Skin of body (tissue), 3 donors: ENCODE measurements at places on chromosomes 3 and 15.

GRCh38 chr3:197809356-197810020 is 18.4 kb downstream of the LRCH3 start:
- DNase-seq: peak; percentile 69

GRCh38 chr3:24043168-24043567 is 98.1 kb downstream of the NR1D2 start:
- no peak for DNase-seq

DNA sequence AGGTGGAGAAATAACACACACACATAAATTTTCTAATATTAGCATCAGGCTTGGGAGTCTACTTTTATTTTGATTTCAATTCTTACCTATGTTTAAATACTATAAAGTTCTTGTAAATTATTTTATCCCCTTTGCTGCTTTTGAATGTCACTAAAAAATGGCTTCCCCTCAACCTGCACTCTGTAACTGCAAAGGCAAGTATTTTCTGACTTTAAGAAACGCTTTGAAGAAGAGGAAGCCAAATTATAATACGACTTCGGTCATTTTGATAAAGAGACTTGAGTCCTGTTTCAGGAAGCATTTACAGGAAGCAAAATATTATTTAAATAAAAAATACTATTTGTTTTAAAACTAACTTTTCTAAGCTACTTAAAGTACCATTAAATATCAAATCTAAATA is 627.7 kb upstream of the AGTR1 start:
- no peak for DNase-seq

- no peak for DNase-seq
These were observed 366.6 kb downstream of the GBE1 start for GRCh38 chr3:81394651-81395524.

DNA sequence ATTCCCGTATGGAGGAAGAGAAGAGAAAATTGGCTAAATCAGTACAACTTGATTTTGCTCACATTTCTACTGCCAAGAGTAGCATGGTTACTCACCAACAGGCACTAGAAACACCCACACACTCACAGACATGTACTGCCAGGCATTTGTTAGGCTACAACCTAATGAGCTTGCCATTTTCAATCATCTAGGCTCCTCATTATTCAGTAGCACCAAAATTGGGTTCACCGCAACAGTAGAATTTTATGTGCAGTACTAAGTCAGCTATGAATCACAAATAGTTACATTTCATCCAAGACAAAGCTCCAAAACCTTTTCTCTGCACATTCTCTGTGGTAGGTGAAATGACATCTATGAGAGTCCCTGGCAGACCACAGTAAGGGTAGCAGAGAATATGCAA is 15.0 kb upstream of the THUMPD3 start:
- DNase-seq: no peak

- no peak for DNase-seq
These were observed 39.8 kb downstream of the ACSBG1 start for GRCh38 chr15:78194568-78194925.

DNA sequence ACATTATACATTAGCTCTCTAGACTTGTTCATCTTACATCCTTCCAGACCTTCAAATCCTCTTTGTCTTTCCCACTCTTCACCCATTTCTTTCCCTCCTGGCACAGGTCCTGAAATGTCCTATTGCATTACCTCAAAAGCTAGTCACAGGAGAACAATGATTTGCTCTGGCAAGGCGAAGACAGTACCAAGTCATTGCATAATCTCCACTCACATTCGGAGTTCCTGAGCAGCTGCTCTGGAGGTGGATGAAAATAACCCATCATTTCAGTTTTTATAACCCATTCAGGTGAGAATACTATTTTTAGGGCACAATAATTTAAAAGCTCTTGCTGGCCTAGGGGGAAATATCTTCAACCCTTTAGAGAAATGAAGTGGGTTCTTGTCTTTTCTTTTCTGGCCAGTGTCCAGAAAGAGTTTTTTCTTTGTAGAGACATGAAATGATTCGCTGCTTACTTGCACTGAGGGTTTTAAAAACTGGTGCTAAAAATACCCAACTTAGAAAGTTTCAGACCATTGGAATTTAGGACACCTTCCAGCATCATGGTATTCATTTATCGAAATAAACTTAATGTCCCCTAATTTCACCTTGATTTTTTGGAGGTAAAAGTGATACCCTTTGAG is 23.4 kb upstream of the DYNC1LI1 start:
- DNase-seq: no peak
